ENCODE measurements at places on chromosomes 4 and X. TPM values are rescaled to one million over a fixed set of nuclear protein-coding genes. Genes with fewer than 3 reads are reported as not detected.

DNA sequence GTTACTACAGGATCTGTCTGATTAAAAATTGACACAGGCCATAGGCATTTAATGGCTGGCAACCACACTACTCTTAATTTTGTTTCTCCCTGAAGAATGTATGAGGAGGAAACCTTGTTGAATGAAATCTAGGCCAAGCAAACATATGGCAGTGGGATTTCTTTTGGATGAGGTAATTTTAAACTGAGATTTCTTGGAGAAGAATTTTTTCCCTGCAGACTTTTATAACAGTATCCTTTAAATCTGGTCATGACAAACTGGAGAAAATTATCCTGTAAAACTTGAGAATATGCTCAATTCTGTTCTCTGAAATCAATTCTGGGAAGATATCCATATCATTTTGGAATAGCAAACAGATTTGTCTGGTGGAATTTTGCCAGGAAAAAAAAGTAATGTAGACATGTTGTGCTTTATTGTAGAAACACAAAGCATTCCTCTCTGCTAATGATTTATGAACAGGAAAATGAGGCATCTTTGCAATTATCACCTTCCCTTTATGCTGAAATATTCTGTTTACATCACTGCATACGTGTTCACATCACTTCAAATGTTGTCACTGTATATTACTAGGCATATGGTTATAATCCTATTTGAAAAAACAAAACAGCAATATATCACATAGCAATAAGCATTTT, 108.3 kb upstream of the ARSJ start:
- H3K4me1 ChIP-seq: no peaks in the 10 kb centered on the region
- no peaks in the 10 kb centered on the region for H3K36me3 ChIP-seq
- no peak overlapping the region for H3K27ac ChIP-seq
- no peak for DNase-seq

DNA sequence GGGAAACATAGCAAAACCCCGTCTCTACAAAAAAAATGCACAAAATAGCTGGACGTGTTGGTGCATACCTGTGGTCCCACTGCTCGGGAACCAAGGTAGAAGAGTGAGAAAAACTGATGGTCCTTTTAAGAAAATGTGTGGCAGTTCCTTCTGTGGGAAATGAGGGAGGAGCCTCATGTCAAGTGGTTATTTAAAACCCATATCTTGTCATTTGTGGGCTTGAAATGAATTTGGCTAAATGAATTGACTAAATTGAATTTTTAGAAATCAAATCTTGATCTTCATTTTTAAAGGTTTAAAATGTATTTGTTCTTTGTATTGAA, 16.2 kb upstream of the LAMP2 start:
- no peaks in the 10 kb centered on the region for H3K36me3 ChIP-seq
- no peak overlapping the region for H3K4me3 ChIP-seq
- DNase-seq: peak; percentile 14
- H3K4me1 ChIP-seq: peaks cover 29% of the 10 kb centered on the region
- H3K27me3 ChIP-seq: no peaks in the 10 kb centered on the region

The COL4A6 gene
- 0.02 TPM for total RNA-seq

DNA sequence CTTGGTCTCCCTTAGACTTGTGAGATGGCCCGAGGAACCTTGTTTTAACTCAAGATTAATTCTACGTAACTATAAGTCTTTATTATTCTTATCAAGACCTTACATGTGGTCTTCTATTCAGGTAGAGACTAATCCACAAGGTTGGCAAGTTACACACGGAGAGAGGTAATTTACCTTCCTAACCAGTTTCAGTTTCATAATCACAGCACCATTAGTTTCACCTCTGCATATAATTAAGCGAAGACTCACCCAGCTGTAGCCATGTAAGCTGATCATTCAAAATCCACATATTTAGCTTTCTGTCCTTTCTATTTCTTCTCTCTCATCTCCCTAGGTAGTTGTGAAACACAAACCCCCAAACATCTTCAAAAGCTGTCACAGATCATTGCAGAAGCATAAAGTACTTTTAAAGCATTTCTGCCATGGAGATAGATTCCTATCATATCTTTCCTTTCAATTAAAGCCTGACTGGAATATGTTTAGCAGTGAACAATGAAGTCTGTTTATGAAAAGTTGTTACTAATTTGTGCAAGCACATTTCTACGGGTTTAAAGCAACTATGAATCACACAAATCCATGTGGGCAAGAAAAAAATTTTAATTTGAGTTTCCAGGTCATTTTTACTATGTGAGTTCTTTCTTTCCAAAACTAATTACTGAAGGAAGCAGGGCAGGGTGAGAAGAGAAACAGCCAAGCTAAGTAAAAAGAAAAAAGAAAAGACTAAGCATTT, 78.5 kb downstream of the BTC start:
- no peaks in the 10 kb centered on the region for H3K27me3 ChIP-seq
- DNase-seq: no peak

DNA sequence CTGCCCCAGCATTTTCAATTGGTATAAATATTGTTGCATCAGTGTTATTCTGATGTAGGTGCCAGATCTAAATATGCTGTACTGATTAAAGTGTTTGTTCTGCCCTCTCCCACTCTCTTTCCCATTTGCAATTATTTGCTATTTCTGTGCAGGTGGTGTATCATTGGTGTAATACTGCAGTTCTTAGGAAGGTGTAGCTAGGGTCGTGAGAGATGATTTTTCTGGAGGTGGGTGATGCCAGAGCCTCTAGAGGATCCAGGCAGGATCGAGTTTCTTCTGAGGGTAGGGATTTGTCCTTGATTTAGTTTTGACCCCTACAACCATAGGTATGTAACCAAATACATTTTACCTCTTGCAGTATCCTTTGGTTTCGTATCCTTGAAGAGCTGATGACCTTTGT, 1.9 kb downstream of the SMAD1 start:
- H3K4me3 ChIP-seq: no peak overlapping the region
- no peak for DNase-seq
- H3K36me3 ChIP-seq: no peaks in the 10 kb centered on the region
- H3K27ac ChIP-seq: no peak overlapping the region
- peaks cover 28% of the 10 kb centered on the region for H3K27me3 ChIP-seq
- H3K4me1 ChIP-seq: peaks cover 13% of the 10 kb centered on the region

DNA sequence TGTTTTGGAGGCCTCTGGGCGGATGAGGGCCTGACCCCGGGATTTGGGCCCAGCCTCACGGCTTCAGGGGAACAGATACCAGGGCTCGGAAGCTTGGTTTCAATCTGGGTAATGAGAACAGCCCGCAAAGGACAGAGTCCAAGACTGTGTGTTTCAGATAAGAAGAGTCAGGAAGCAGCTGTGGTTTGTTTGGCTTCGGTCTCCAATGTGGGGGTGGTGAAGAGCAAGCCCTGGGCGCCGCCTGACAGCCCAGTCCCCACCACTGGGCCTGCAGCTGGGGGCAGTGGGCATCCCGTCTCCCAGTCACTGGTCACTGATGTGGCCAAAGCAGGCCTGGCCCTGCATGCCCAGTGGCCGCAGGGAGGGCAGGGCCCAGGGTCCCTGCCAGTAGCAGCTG, 9.1 kb downstream of the WFS1 start:
- H3K27ac ChIP-seq: no peak overlapping the region
- H3K4me1 ChIP-seq: no peaks in the 10 kb centered on the region
- no peak overlapping the region for H3K4me3 ChIP-seq
- H3K36me3 ChIP-seq: no peaks in the 10 kb centered on the region
- peak; percentile 34 for DNase-seq

DNA sequence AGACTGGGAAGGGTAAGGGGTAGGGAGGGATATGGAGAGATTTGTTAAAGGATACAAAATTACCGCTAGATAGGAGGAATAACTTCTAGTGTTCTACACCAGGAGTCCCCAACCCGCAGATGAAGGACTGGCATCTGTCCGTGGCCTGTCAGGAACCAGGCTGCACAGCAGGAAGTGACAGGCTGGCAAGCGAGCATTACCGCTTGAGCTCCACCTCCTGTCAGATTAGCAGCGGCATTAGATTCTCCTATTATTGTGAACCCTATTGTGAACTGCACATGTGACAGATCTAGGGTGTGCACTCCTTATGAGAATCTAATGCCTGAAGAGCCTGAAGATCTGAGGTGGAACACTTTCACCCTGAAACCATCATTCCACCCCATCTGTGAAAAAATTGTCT, 27.9 kb upstream of the BBS7 start:
- H3K36me3 ChIP-seq: no peaks in the 10 kb centered on the region
- H3K27me3 ChIP-seq: no peaks in the 10 kb centered on the region
- no peak overlapping the region for H3K27ac ChIP-seq
- H3K4me1 ChIP-seq: no peaks in the 10 kb centered on the region
- H3K4me3 ChIP-seq: no peak overlapping the region

The TRIM75 gene
- total RNA-seq: not detected

DNA sequence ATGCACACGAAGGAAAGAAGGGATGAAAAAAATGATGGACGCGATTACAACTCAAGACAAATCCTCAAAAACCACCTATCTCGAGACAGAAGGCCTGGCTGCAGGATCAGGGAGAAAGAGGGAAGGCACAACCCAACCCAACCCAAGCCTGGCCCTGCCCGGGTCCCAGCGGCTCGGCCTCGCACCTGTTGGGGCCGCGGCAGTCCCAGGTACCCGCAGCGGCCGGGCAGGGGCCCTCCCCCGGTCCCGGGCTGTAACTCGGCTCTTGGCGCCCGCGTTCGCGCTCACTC, 464 bp downstream of the RASGEF1B start:
- DNase-seq: no peak
- H3K27me3 ChIP-seq: peaks cover 24% of the 10 kb centered on the region
- H3K4me3 ChIP-seq: peak overlapping the region; percentile 64
- H3K4me1 ChIP-seq: peaks cover 19% of the 10 kb centered on the region
- no peak overlapping the region for H3K27ac ChIP-seq

GRCh38 chr4:8105306-8106100, 53.1 kb downstream of the ABLIM2 start:
- peaks cover 85% of the 10 kb centered on the region for H3K27me3 ChIP-seq

The GAGE2A gene
- 588 TPM for total RNA-seq

The LONRF3 gene
- 10.1 TPM for total RNA-seq

DNA sequence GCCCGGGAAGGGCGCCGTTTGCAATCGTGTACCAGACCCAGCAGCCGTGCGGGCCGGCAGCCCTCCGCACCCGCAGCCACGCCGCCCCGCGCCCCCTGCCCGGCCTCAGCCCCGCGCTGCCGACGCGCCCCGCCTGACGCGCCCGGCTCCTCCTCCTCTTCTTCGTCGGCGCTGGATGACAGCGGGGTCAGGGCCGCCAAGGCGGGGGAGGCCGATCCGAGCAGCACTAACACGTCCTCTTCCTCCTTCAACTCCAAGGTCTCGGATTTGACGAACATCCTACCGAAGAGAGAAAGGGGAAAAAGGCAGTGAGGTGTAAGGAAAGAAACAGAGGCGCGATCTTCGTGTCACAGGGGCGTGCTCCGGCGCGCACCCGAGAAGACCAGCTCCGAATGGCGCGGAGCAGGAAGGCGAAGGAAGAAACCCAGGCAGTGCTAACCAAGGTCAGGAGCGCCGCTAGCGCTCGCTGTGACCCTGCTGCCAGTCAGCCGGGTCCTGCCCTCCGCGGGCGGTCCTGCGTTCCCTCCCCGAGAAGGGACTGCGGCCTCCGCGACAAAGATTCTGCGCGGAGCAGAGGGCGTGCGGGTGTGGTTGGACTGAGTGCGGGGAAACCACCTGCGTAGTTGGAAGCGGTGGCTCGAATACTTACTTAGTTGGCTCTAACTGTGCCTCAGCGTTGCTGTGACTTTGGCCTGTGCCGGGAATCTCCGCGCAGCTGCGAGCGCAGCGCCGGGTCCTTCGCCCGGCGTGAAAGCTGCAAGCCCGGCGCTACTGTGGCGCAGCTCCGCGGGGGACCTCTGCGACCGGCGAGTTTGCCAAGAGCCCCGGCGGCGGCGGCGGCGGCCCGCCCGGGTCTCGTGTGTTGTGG, 548 bp downstream of the NEUROG2 start:
- DNase-seq: peak; percentile 25
- H3K4me3 ChIP-seq: peak overlapping the region; percentile 41
- no peaks in the 10 kb centered on the region for H3K4me1 ChIP-seq
- H3K27me3 ChIP-seq: peaks cover 68% of the 10 kb centered on the region
- H3K36me3 ChIP-seq: no peaks in the 10 kb centered on the region

- no peaks in the 10 kb centered on the region for H3K4me1 ChIP-seq
- no peaks in the 10 kb centered on the region for H3K36me3 ChIP-seq
- DNase-seq: no peak
- no peaks in the 10 kb centered on the region for H3K27me3 ChIP-seq
- H3K27ac ChIP-seq: no peak overlapping the region
Observed at GRCh38 chrX:132144061-132144460, 16.2 kb upstream of the FRMD7 start.

The PLXNB3 gene
- total RNA-seq: 1.6 TPM

- no peak overlapping the region for H3K4me3 ChIP-seq
- no peak overlapping the region for H3K27ac ChIP-seq
- H3K36me3 ChIP-seq: no peaks in the 10 kb centered on the region
Observed at GRCh38 chrX:39869846-39870601, 227.7 kb downstream of the BCOR start.

The LAS1L gene
- 92.6 TPM for total RNA-seq

DNA sequence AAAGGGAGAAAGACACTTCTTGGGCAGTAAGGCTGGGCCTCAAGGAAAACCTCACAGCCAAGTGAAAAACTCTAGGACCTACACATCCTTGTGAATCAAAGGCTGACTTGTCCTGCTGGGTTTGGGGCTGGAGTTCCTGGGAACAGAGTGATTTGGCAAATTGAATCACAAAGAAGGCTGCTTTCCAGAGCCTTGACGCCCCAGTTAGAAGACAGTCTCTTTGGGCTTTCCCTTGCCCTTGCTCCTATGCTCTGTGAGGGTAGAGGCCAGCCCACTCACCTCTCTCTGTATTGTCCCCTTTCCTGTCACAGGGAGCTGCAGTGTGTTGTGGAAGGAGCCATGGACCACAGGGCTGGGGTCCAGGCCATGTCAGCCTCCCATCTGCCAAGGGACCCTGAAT, 9.6 kb downstream of the AMER1 start:
- no peak for DNase-seq
- no peak overlapping the region for H3K4me3 ChIP-seq
- H3K27me3 ChIP-seq: no peaks in the 10 kb centered on the region
- no peak overlapping the region for H3K27ac ChIP-seq
- no peaks in the 10 kb centered on the region for H3K4me1 ChIP-seq
- peaks cover 2% of the 10 kb centered on the region for H3K36me3 ChIP-seq

GRCh38 chrX:14027036-14027435, 2.7 kb downstream of the GEMIN8 start:
- no peaks in the 10 kb centered on the region for H3K27me3 ChIP-seq
- peaks cover 4% of the 10 kb centered on the region for H3K36me3 ChIP-seq
- no peak overlapping the region for H3K4me3 ChIP-seq
- no peak overlapping the region for H3K27ac ChIP-seq
- DNase-seq: no peak

DNA sequence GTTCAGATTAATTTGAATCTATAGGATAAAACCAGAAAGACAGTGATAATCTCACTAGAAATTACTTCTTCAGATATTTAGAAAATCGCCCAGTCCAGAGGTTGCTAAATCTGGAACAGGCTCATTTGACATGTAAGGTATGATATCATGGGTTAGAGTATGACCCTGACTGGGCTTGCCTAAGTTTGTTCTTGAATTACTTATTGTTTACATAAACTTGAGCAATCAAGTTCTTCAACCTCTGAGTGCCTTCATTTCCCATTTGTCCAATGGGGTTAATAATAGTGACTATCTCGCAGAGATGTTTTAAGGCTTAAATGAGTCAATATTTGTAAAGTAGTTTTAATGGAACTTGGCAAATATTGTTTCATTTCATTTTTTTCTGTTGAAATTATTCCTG, 1947.6 kb upstream of the IGFBP7 start:
- H3K4me3 ChIP-seq: no peak overlapping the region
- no peaks in the 10 kb centered on the region for H3K36me3 ChIP-seq
- no peak for DNase-seq
- no peak overlapping the region for H3K27ac ChIP-seq
- H3K4me1 ChIP-seq: no peaks in the 10 kb centered on the region

All from K562 (cell line).